ENCODE measurements at places on chromosomes 4 and X.

- no peak for DNase-seq
Observed at GRCh38 chrX:11290416-11291102, 2.7 kb upstream of the AMELX start.

GRCh38 chrX:133749951-133750350 is 235.4 kb downstream of the GPC3 start:
- DNase-seq = no peak

GRCh38 chrX:138128027-138128671 is 562.2 kb downstream of the ZIC3 start:
- no peak for DNase-seq

GRCh38 chr4:172392741-172393140 is 579.5 kb downstream of the GALNTL6 start:
- no peak for DNase-seq

DNA sequence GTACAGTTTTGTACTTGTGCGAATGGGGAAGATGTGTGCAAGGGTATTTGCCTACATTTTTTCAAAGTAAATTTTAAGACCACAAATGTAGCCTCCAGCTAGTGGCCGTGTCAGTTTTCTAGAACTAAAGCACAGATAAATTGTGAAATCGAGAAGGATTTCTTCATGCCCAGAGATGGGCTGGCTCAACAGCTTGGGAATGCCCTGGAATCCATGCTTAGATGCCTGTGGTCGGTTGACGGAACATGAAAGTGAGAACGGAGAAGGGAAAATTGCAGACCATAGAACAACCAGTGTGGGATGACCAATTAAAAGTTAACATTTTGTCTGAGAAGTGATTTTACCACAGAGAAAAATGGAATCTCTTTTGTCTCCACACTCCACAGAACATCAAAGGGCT is 73.2 kb upstream of the VCX2 start:
- DNase-seq = no peak

- DNase-seq = no peak
Observed at GRCh38 chr4:127978930-127979329, 13.7 kb downstream of the ABHD18 start.

- DNase-seq = no peak
Observed at GRCh38 chrX:22203186-22203585, 69.5 kb upstream of the CBLL2 start.

- DNase-seq = no peak
Observed at GRCh38 chr4:93061826-93062225, 758.1 kb downstream of the GRID2 start.

DNA sequence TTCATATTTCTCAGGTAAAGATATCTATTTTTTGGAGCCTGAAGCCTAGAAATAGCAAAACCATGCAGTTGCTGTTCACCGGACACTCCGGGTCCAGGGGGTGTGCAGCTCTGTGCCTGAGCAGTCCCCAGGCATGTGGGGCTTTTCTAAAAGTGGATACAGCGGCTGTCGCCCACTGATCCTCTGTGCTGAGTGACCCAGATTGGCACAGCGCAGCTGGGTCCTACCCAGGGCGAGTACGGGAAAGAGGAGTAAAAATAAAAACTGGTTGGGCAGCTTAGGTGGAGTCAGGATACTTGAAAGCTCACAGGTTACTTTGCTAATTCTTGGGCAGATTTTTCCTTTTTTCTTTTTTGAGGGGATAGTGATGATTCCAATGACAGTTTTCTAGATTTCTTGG is 118.8 kb downstream of the UCHL1 start:
- DNase-seq = no peak

- no peak for DNase-seq
Observed at GRCh38 chrX:34978171-34978570, 35.6 kb downstream of the FAM47B start.

DNA sequence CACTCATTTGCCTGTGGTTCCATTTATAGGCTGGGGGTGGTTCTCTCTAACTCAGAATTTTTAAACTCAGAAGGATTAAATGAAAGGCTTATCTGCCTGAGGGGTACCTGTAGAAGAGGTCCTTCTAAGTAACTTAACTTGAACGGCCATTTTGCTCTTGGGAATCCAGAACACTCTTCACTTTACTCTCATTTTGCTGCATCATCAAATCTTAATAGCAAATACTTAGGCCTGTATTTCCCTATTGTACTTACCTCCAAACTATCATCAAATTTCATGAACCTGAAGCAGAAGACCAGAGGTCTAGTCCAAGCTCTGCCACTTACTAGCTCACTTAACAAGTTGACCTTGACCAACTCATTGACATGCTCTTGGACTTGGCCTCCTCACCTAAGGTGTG is 70.4 kb downstream of the GRIA3 start:
- DNase-seq = no peak
